Left forelimb (tissue), 1 donor: ENCODE measurements at places on chromosomes 4 and X.

DNA sequence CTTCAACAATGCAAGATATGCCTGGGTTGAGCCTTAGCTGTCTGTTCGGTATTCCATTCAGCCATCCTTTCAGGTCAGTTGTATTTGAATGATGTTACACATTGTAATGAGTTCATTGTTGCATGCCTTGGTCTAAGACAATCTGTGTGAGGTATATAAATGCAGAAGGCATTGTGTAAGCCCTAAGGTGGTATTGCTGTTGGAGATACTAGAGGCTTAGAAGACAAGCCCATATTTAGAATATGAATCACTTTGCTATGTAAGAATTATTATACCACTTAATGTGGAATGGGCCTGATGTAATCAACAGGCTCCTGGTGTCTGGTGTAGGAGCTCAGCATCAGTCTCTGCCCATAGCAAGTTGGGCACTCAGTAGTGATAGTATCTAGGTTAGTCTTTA, 473.4 kb upstream of the GNPDA2 start:
- DNase-seq: no peak

- no peak for DNase-seq
These were observed 128.7 kb downstream of the DCLK2 start for GRCh38 chr4:150206954-150207353.

- DNase-seq: no peak
These were observed 19.6 kb upstream of the CHM start for GRCh38 chrX:86066998-86067397.

GRCh38 chrX:40543661-40544328, 37.0 kb upstream of the ATP6AP2 start:
- no peak for DNase-seq

- no peak for DNase-seq
These were observed 330.0 kb downstream of the ANTXR2 start for GRCh38 chr4:79743014-79743413.

- no peak for DNase-seq
These were observed 3.3 kb upstream of the NKX3-2 start for GRCh38 chr4:13547485-13548041.

DNA sequence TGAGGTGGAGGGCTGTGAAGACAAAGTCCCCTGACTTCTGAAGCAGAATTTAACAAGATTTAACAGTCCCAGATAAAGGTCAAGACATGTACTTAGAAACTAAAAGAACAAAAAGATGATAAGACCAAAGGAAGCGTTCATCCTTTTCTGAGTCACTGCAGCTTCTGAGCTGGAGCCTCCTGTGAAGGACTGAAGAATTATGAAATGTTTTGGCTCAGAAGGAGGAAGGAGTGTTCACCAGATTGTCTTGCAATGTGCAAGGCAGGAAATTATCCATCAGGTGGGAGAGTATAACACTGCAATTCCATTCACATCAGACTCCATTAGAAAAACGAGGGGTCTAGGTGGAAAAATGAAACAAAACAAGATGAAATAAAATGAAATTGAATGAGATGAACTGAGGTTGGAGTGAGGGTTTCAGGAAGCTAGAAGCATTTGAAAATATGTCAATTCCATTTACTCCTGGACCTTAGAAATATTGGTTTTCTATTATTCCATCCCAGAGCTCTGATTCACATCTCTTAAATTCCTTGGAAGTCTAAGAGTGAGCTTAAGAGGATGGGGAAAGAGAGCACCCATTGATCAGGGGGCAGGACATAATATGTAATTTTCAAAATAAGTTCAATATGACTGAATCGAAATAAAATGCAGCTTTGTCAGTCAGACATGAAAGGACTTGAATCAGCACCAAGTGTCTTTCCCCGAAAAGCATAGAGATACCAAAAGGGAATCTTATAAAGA, 186.1 kb upstream of the LNX1 start:
- DNase-seq: no peak

- no peak for DNase-seq
These were observed 21.0 kb upstream of the BCORL1 start for GRCh38 chrX:129961180-129962083.

DNA sequence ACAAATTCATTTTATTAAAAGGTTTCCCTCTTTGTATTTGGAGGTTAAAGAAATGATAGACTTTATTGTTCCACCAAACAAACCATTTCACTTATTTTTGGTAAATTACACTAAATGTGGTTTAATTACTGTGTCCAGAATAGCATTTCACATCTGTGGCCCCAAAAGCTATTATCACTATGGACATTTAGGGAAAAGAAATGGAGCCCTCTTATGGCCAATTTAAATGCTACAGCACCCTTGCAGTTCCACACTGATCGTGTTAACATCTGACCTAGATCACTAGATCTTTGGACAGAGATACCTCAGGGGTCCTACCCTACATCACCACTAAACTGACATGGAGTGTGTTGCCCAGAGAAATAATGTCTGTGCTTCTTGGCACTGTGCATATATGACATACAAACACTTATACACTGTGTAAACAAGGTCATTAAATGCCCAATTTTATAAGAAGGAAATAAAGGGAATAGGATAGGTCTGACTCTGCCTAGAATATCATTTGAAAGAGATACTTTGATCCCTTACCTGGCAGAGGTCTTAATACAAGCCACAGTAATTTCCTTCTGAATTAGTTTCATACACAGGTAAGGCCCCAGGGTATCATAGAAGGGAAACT, 163.9 kb downstream of the KDR start:
- no peak for DNase-seq

GRCh38 chrX:149491812-149492211, 13.3 kb downstream of the IDS start:
- no peak for DNase-seq

DNA sequence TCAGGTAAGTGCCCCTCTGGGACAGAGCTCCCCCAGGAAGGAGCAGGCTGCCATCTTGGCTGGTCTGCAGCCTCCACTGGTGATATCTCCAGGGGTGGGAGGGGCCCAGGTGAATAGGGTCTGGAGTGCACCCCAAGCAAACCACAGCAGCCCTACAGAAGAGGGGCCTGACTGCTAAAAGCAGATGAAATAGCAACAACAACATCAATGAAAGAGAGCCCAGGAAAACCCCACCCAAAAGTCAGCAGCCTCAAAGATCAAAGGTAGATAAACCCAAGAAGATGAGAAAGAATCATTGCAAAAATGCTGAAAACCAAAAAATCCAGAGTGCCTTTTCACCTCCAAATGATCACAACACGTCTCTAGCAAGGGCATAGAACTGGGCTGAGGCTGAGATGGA, 92.5 kb upstream of the PAGE3 start:
- DNase-seq: no peak

- DNase-seq: no peak
These were observed 81.6 kb upstream of the KLF3 start for GRCh38 chr4:38582445-38582844.

- DNase-seq: no peak
These were observed 4.2 kb upstream of the CUL4B start for GRCh38 chrX:120564925-120565324.

DNA sequence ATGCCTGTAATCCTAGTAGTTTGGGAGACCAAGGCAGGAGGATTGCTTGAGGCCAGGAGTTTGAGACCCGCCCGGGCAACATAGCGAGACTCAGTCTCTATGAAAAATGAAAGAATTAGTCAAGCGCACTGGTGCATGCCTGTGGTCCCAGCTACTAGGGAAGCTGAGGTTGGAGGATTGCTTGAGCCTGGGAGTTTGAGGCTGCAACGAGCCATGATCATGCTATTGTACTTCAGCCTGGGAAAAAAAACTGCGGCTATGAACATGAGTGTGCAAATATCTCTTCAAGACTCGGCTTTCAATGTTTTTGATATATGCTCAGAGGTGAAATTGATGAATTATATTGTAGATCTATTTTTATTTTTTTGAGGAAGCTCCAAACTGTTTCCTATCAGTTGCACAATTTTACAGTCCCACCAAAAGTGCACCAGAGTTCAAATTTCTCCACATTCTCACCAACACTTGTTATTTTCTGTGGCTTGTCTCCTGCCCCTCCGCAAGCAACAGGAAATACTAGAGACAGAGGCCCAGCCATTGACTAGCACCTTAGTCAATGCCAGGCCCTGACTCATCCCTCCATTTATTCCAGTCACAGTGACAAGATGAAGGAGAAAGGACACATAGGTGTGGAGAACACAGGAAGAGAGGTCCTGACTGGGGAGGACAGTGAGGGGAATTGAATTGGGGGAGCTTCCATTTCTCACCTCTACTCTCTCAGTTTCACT, 33.1 kb upstream of the ZNF41 start:
- no peak for DNase-seq

DNA sequence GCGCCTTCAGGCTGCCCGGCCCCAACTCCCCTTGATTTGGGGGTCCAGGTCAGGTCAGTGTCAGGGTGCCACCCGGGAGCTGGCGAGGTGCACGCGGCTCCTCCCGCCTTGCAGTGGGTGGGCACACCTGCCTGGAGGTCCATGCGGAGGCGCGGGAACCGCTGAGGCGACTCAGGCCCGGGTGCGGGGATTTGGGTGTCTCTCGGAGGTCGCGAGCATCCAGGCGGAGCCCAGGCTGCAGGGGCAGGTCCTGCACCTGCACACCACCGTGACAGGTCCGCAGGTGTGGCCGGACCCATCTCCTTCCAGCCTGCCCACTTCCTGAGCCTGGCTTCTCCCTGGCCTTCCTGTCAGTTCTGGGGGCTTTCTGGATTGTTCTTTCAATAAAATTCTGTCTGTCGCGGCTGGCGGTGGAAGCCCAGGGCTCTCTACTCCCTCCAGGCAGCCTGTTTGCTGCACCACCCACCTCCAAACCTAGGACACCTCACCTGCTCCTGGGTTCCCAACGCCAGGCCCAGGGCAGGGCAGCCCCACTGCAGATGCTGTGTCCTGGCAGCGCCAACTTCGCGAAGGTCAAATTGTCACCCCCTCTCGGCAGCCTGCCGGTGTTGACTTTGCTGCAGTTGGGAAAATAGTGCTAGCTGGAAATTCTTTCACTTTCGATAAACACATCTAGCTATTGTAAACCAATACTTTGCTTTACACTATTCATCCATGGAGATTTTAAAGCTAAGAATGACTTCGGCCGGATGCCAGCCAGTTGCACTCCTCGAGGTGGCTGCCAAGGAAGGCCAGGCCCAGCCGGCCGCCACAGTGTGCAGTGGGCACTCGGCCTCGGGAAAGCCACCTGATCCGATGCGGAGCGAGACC, 35.9 kb downstream of the FGFRL1 start:
- peak; percentile 56 for DNase-seq

GRCh38 chr4:53016099-53016820, 154.1 kb downstream of the RASL11B start:
- no peak for DNase-seq

- no peak for DNase-seq
These were observed 23.7 kb upstream of the UBA1 start for GRCh38 chrX:47169726-47170515.

DNA sequence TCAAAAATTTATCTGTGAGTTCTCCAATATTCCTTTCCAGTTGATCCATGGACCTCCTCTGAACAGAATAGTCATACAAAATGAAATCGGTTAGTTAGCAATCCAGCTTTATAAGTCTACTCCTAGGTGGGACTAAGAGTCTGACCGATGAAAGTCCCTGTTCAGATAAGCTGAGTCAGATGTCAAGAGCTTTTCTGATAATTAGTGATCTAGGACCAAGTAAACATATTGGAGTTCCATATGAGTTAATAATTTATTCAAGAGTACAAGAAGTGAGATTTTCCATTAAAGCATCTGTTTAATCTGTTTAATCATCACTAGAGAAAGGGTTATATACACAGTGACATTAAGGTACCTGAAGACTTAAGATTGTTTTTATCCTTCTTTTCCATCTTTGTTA, 74.7 kb downstream of the UGT8 start:
- no peak for DNase-seq

- DNase-seq: no peak
These were observed 47.6 kb downstream of the SH3KBP1 start for GRCh38 chrX:19839770-19840254.

DNA sequence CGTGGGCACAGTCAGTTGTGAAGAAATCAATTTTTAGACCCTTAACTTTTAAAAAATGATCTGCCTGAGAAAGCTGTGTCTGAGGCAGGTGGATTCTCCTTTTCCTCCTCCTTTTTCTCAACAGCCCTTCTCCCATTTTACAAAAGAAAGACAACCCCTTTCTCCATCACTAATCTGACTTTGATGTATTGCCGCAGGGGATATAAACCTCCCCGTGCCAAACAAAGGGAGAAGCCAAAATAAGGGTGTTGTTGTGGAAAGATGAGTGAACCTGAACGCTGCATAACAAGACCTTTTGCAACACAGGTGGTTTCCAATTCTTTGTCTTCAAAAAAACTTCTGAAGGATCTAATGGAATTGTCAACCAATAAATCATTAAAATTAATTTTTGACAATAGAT, 8.4 kb upstream of the FHL1 start:
- no peak for DNase-seq

GRCh38 chr4:153432965-153433753, 33.0 kb upstream of the TMEM131L start:
- no peak for DNase-seq

GRCh38 chrX:40485102-40485826, 95.5 kb upstream of the ATP6AP2 start:
- no peak for DNase-seq
